DMS 273 treated with DMSO at 0.1 percent for 48 hours (cell line): ENCODE measurements at places on chromosomes 1 and 21.

DNA sequence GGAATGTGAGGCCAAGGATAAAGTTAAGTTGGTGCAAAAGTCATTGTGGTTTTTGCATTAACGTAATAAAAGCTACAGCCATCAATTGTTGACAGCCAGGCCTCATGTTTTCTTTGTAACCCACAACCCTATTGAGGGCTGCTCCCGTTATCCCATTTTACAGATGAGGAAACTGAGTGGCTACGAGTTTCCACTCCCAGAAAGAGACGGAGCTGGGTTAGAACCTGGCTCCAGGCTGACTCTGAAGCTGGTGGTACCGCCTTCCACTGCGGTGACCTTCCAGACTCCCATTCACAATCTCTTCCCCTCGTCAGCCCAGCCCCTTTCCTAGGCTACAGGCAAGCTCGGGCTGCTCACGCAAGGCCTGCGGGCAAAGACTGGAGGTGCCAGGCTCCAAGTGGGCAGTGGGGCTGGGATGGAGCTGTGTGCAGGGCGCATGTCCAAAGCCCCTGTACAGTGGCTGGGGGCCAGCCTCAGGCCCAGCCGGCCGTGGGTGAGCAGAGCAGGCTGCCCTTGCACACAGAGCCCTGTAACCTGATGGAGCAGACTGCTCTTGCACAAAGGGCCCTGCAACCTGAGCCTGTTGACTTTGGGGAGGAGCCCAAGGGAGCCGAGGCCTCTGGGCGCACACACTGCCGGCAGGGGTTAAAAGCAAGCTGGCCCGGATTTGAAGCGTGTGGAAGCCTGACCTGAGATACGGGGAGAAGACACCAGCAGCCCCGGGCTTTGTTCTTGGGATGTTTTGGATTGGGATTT lies 97.4 kb upstream of the TMPRSS2 start:
- DNase-seq = no peak

GRCh38 chr1:201096041-201096461 lies 16.2 kb downstream of the CACNA1S start:
- DNase-seq = no peak

- no peak for DNase-seq
These were observed 2.5 kb upstream of the HLX start for GRCh38 chr1:220876511-220877376.

DNA sequence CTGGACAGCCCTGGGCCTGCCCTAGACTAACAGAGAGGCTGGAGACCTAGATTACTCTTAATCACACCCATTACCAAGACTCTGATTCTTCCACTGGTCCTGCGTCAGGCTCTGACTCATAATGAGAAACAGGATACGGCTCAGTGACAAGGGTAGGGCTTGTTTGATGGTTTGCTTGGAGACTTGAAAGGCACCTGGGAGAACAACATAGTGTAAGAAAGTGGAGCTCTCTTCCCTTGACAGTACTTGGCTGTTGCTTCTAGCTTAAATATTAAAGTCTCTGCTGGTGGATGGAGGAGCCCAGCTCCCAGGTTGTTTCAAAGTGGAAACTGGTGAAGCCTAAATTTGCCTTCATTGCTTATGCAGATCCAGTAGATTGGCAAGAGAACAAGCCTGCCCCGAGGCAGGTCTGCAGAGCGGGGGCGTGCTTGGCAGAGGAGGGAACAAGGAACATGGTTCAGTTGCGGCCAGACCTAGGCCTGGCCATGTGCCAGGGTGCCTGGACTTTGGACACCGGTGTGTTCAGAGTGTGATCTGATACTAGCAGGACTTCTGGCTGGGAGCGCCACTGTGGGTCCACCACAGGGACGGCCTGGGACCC lies 480.6 kb downstream of the CAMTA1 start:
- DNase-seq = peak; percentile 3

DNA sequence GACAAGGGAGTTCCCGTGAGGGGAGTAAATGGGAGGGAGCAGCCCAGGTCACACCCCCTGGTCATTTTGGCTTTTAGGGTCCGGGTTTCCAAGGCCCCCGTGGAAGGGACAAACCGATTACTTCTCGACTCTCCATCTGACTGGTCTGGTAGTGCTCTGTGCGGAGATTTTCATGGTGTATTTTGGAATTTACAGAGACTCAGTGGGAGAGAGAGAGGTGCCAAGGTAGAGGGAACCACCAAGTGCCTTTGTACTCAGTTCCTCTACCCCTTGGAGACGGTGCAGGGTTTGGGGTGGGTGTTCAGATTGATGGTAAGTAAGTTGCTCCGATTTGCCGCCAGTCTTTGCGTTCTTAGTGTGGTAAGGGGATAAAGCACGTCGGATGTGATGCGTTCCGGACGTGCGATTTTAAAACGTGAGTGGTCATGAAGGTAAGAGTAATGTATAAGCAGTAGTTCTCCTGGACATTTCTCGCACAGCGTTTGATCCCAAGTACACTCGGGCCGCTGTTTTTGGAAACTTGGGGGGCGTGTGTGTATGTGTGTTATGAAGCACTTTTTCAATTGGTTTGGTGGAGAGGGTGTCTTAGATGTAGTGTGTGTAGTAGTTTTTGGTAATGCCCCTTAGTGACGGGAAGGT lies 682 bp downstream of the SUCO start:
- DNase-seq = no peak

DNA sequence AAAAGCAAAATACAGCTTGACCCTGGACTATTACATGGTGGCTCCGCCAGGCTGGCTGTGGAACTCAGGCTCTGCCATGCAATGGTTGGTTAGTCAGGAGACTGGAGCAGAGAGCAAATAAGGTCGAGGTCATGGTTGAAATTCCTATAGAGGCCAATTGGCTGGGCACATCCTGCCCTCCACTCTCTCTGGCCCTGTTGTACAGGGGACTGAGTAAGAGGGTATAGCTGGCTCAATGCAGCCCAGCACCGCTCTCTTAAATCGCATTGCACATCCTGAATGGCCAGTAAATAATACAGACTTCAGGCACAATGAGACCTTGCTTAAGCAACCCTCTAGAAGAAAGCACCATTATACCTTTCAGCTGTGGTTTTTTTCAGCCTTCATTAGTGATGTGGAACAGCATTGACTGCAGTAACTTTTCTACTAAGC lies 59.3 kb upstream of the PPP2R5A start:
- DNase-seq = no peak

- no peak for DNase-seq
These were observed 84.5 kb upstream of the BCL10 start for GRCh38 chr1:85360730-85361493.

DNA sequence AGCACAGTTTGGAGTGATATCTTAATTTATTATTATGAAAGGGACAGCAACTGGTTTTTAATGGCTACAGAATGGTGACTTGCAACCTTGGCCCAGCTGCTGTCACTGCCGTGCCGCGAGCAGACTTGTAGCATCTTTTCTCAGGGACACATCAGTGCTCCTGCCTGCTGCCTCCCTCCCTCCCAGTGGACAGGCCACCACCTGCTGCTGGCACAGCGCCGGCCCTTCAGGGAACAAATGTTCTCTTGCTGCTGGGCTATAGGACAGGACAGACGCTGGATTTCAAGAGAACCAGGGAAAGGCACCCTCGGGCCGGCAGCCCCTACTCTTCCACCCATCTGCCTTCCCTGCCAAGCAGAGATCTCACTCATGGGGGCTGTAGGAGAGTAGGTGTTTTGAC lies 413.8 kb upstream of the NFIA start:
- no peak for DNase-seq

GRCh38 chr1:20983297-20983889 lies 193.3 kb downstream of the EIF4G3 start:
- DNase-seq = no peak

- DNase-seq = no peak
These were observed 9.6 kb upstream of the PTPRF start for GRCh38 chr1:43521078-43521477.

GRCh38 chr1:212749821-212750535 lies 41.6 kb downstream of the NSL1 start:
- DNase-seq = peak; percentile 47

- no peak for DNase-seq
These were observed 11.5 kb downstream of the PI4KB start for GRCh38 chr1:151315565-151316235.

DNA sequence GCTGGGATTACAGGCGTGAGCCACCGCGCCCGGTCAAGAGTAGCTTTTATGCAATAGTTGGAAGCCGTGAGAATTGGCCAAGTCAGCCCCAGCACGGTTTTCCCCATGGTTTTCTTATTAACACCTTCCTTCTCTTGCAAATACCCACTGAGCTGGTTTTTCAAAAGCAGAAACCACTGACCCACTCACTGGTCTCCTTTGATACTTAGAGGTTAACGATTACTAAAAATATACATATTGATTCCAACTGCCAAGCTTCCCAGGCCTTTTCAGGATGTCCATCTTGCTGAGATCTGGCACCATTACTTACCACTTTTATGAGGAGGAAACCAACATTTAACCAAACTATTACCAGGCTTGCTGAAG lies 25.9 kb upstream of the TARDBP start:
- DNase-seq = no peak

DNA sequence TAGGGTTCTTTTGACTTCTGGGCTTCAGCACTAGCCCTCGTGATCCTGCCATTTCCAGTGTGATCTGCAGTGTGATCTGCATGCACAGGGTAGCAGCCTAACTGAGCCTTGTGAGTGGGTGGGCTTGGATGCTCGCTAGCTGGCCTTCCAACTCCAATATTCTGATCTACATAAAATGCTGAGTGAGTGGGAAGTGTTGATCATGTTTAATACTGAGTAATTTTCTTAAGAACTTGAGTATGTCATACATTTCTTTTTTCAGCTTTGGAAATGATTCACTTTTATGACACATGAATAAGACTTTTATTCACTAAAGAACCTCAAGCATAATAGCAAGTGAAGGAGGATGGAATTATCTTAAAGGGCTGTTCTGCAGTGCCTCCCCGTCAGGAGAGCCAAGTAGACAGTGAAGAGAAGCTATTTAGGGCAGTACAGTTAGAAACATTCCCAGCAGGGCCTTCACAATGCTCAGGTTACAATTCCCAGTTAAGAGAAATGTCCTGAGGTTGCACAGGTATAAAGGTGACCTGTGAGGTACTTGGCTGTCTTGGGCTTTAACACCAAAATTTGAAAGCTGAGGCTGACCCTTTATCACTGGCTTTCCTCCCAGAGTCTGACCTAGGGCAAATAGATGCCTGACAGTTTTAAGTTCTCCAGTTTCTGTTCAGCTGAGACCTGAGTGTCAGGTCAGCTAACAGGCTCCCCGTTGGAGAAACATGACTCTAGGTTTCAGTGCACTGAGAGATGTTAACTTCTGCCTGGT lies 29.1 kb upstream of the LRRC8C start:
- no peak for DNase-seq

GRCh38 chr1:218642033-218642948 lies 297.2 kb downstream of the TGFB2 start:
- DNase-seq = no peak

DNA sequence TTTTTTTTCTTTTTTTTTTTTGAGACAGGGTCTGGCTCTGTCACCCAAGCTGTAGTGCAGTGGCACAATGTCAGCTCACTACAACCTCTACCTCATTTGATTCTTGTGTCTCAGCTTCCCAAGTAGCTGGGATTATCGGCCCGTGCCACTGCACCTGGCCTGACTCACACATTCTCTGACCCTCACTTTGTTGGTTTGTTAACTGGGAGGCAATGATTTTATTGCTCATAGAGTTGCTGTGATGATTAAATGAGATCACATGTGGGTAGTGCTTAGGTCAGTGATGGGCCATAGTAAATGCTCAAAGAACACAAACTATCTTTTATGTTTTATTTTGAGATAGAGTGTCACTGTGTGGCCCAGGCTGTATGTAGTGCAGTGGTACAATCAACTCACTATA lies 47.3 kb upstream of the SSBP3 start:
- no peak for DNase-seq

GRCh38 chr1:26728645-26729044 lies 32.8 kb downstream of the ARID1A start:
- DNase-seq = no peak

DNA sequence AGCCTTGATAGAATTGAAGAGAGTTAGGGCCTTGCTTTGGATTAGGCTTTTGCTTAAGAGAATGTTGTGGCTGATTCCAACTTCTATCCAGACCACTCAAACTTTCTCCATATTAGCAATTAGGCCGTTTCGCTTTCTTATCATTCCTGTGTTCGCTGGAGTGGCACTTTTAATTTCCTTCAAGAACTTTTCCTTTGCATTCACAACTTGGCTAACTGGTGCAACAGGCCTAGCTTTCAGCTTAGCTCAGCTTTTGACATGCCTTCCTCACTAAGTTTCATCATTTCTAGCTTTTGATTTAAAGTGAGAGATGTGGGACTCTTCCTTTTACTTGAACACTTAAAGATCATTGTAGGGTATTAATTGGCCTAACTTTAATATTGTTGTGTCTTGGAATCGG lies 183.6 kb upstream of the L1TD1 start:
- no peak for DNase-seq

DNA sequence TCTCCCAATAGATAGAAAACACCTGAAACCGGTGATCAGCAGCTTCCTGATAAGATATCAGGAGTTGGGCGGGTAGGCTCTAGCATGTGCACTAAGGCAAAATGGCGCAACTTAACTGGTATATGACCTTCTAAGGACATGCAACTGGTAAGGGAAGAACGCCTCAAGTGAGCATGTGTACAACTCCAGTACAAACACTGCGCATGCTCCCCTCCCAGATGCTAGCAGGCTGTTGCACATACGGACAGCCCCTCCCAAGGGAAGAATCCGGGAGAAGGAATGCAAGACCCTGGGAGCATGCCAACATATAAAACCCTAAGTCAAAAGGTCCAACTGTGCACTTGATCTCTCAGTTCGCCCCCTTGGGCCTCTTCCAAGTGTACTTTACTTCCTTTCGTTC lies 110.8 kb downstream of the TSEN15 start:
- DNase-seq = peak; percentile 54

DNA sequence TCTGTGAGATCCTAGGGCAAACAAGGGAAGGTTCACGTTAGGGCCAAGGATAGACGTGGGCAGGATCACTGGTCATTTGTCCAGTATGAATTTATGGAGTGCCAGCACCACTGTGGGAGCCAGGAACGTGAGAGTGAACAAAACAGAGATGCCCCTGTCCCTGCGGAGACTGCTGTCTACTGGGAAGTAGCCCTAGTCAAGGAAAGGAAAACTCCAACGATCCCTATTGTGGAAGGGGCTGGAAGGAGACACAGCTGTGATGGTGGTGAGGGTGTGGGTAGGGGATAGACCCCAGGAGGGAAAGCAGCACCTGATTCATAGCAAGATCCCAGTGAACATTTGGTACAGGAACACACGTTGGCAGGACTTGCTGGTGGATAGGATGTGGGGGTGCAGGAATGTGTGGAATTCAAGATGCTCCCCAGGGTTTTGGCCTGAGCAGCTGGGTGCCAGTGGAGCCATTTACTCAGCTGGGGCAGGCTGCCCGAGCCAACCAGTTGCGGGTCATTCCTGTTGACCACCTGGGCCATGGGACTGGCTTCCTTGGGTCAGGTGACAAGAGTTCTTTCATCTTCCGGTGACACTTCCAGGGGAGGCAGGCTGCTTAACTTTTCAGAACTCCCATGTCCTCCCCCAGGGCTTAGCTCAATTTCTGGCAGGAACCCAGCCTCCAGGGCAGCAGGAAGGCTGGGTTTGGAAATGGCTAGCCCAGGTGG lies 1.2 kb upstream of the ATP13A2 start:
- DNase-seq = no peak
